ENCODE measurements at places on chromosomes 3 and 15. TPM values are rescaled to one million over a fixed set of nuclear protein-coding genes. Genes with fewer than 3 reads are reported as not detected.
A peak's percentile ranks its signal among the peaks of the same experiment; 100 is the strongest.

GRCh38 chr15:68314563-68314962 lies 37.0 kb downstream of the FEM1B start:
- no peak overlapping the region for H3K27ac ChIP-seq
- H3K4me3 ChIP-seq = no peak overlapping the region
- no peaks in the 10 kb centered on the region for H3K27me3 ChIP-seq
- DNase-seq = no peak
- H3K36me3 ChIP-seq = no peaks in the 10 kb centered on the region

DNA sequence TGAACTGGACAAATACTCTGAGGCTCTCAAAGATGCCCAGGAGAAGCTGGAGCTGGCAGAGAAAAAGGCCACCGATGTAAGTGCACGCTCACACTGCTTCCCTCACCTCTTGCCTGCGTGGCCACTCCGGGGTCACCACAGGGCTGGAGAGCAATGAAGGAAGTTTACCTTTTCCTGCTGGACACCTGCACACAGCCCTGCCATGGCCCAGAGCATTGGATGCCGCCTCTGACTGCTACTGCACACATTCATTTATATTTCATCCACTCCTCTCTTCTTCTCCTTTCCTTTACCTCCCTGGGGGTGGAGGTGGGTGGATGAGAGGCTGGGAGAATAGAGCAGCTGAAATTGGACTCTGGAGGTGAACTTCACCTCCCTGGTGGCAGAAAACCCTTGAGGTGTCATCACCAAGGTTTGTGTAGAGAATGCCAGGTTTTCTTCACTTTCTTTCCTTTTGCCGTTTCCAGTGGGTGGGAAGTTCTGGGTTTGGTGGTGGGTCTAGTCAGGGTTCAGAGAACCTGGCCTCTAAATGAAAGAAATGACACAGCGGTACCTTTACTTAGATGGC lies 1.6 kb downstream of the TPM1 start:
- H3K4me3 ChIP-seq = no peak overlapping the region
- H3K36me3 ChIP-seq = no peaks in the 10 kb centered on the region
- peaks cover 22% of the 10 kb centered on the region for H3K4me1 ChIP-seq
- no peak overlapping the region for H3K27ac ChIP-seq
- peaks cover 45% of the 10 kb centered on the region for H3K27me3 ChIP-seq

DNA sequence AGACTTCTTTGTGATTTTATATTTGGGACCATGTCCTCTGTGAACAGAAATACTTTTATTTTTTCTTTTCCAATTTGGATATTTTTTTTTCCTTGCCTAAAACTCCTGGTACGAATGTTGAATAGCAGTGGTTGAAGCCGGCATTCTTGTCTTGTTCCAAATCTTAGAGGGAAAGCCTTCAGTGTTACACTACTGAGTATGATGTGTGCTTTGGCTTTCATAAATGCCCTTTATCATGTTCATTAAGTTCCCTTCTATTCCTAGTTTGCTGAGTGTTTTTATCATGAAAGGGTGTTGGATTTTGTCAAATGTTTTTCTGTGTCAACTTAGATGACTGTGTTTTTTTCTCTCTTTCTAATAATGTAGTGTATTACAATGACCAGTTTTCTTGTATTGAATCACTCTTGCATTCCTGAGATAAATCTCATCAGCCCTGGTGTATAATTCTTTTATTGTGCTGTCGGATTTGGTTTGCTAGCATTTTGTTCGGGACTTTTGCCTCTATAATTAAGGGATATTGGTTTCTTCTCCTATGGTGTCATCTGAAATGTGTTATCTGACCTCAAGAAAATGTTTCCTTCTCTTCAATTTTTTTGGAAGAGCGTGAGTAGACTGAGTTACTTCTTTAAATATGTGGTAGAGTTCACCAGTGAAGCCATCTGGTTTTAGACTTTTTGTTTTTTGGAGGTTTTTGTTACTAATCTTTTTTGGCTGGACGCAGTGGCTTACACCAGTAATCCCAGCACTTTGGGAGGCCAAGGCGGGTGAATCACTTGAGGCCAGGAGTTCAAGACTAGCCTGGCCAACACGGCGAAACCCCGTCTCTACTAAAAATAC lies 33.3 kb downstream of the MAP1A start:
- H3K27ac ChIP-seq = no peak overlapping the region
- no peak for DNase-seq

Gene TNNC1
- 5.3 TPM for total RNA-seq

Gene RHOV
- total RNA-seq = not detected

DNA sequence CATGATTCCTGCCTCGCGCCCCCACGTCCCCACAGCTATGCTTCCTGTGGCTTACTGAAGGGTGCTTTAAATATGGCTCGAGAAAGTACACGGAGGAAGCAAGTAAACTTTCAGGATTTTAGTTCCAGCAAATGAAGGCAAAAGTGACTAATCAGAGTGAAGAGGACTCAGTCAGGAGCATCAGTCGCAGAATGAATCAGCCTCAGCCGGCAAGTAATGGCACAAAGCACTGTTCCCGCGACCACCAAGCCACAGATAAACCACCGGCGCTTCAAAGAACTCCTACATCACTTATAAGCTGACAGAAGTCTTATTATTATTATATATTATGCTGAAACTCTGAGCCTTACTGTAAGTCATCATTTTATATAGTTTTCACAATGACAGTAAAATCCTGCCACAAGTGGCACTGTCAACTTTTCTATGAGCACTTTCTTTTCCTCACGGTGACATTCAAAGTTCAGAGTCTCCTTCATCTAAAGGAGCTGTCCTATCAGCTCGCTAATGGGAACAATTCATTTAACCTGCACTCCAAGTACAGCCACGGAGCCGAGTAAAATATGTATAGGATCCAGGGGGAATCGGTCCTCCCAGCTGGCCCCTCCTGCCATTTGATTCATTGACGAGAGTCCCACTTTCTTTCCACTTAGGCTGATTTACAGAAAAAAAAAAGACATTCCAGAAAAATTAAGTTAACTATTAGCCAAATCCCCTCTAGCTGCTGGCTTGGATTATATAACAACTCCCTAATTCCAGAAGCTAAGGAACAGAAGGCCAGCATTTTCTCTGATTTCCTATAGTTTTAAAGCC lies 217.0 kb upstream of the ICE2 start:
- H3K4me3 ChIP-seq = peak overlapping the region; percentile 43
- H3K36me3 ChIP-seq = no peaks in the 10 kb centered on the region
- peak overlapping the region; percentile 37 for H3K27ac ChIP-seq
- H3K27me3 ChIP-seq = no peaks in the 10 kb centered on the region
- DNase-seq = peak; percentile 28
- peaks cover 67% of the 10 kb centered on the region for H3K4me1 ChIP-seq

GRCh38 chr3:120284747-120285507 lies at the start of gene GPR156:
Gene GPR156 (minus strand): TSS chr3:120285222. CDS start chr3:120244098, 41,124 bp downstream.
- H3K4me1 ChIP-seq = no peaks in the 10 kb centered on the region
- DNase-seq = no peak
- H3K27ac ChIP-seq = no peak within 1 kb of the TSS
- H3K36me3 ChIP-seq = no peaks in the 10 kb centered on the region
- H3K4me3 ChIP-seq = no peak within 1 kb of the TSS

DNA sequence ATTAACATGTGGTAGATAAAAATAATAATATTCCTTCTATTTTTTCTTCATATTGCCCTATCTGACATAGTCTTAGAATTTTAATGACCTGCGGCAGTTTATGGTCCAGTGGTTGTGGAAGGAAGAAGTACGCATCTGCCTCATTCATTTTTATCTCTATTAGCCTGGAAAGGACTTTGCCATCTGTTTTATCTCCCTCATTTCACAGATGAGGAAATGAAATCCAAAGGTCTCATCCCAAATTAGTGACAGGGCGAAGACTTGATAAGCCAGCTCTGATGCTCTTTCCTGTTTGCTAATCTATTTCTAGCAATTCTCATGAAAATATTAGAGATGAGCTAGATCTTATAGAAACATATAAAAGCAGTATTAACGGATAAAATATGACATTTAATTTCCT lies 113.3 kb downstream of the KLHL25 start:
- H3K4me1 ChIP-seq = no peaks in the 10 kb centered on the region
- H3K4me3 ChIP-seq = no peak overlapping the region
- no peaks in the 10 kb centered on the region for H3K27me3 ChIP-seq
- peaks cover 9% of the 10 kb centered on the region for H3K36me3 ChIP-seq
- H3K27ac ChIP-seq = no peak overlapping the region

Gene ROBO1
- not detected for total RNA-seq

GRCh38 chr3:187610981-187611511 lies 59.1 kb downstream of the SST start:
- H3K4me3 ChIP-seq = no peak overlapping the region
- no peaks in the 10 kb centered on the region for H3K4me1 ChIP-seq
- no peak for DNase-seq
- no peak overlapping the region for H3K27ac ChIP-seq

- no peak overlapping the region for H3K4me3 ChIP-seq
- DNase-seq = no peak
- H3K36me3 ChIP-seq = no peaks in the 10 kb centered on the region
- H3K27me3 ChIP-seq = no peaks in the 10 kb centered on the region
- no peaks in the 10 kb centered on the region for H3K4me1 ChIP-seq
Measured at GRCh38 chr15:66775127-66776105, 73.4 kb downstream of the SMAD6 start.

DNA sequence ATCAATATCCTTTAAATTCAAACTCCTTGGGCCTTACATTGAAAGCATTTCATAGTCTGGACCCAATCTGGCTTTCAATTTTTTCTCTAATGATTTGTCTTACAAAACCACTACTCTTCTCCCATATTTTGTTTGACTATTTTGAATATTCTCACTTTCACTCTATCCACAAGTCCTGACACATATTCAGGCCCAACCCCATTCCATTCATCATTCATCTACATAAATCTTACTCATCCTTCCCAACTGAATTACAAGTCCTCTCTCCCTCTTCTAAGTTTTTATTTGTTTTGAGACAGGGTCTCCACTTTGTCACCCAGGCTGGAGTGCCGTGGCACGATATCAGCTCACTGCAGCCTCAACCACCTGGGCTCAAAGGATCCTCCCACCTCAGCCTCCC lies 43.6 kb downstream of the TOP2B start:
- H3K4me3 ChIP-seq = no peak overlapping the region
- peaks cover 57% of the 10 kb centered on the region for H3K36me3 ChIP-seq
- no peaks in the 10 kb centered on the region for H3K27me3 ChIP-seq
- H3K4me1 ChIP-seq = no peaks in the 10 kb centered on the region

Gene PPP1R14D
- total RNA-seq = not detected

- H3K4me1 ChIP-seq = no peaks in the 10 kb centered on the region
- H3K27ac ChIP-seq = no peak overlapping the region
Measured at GRCh38 chr3:135093121-135093520, 298.1 kb downstream of the EPHB1 start.

- DNase-seq = no peak
- H3K27ac ChIP-seq = no peak overlapping the region
- H3K27me3 ChIP-seq = no peaks in the 10 kb centered on the region
- H3K36me3 ChIP-seq = no peaks in the 10 kb centered on the region
- no peaks in the 10 kb centered on the region for H3K4me1 ChIP-seq
Measured at GRCh38 chr3:124812291-124813265, 74.6 kb downstream of the ITGB5 start.

Gene CAMK1
- total RNA-seq = 2.1 TPM

Gene LTK
- total RNA-seq = 3.8 TPM

- H3K36me3 ChIP-seq = peaks cover 4% of the 10 kb centered on the region
- H3K4me3 ChIP-seq = no peak overlapping the region
- H3K27ac ChIP-seq = no peak overlapping the region
- H3K4me1 ChIP-seq = no peaks in the 10 kb centered on the region
Measured at GRCh38 chr15:28191832-28192231, 92.7 kb upstream of the OCA2 start.

Gene DOCK3
- 2.5 TPM for total RNA-seq

Gene ELP6
- total RNA-seq = 28.6 TPM

Gene CERS3
- total RNA-seq = 1.9 TPM

Gene IL16
- total RNA-seq = 392 TPM

DNA sequence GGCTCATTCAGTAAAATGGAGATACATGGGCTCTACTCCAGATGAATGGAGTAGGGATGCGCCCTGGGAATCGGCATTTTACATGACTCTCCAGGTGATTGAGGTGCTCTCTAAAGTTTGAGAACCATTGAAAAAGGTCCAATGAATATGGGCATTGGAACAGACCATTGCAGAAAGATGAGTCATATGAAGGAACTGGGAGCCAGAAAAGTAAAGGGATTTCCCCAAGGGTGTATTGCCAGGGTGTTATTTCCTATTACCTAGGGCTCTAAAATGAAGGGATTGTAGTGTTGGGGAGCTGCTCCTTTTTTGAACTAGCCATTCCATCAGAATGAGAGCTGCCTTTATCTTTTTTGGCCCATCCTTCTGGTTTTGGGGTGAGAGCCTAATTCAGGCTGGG lies 21.7 kb downstream of the CLDN11 start:
- no peaks in the 10 kb centered on the region for H3K36me3 ChIP-seq
- H3K27ac ChIP-seq = no peak overlapping the region
- no peak for DNase-seq
- no peaks in the 10 kb centered on the region for H3K4me1 ChIP-seq
- H3K4me3 ChIP-seq = no peak overlapping the region

Gene GOLGA8H
- not detected for total RNA-seq

Gene ZNF80
- 1.1 TPM for total RNA-seq

GRCh38 chr3:122383771-122384697 lies at the start of gene FAM162A:
Gene FAM162A (plus strand): TSS chr3:122384182. CDS start chr3:122384266, 84 bp downstream.
- H3K4me3 ChIP-seq = peak within 1 kb of the TSS; percentile 84
- peaks cover 31% of the 10 kb centered on the region for H3K4me1 ChIP-seq
- H3K36me3 ChIP-seq = no peaks in the 10 kb centered on the region
- DNase-seq = peak; percentile 93
- H3K27me3 ChIP-seq = no peaks in the 10 kb centered on the region

DNA sequence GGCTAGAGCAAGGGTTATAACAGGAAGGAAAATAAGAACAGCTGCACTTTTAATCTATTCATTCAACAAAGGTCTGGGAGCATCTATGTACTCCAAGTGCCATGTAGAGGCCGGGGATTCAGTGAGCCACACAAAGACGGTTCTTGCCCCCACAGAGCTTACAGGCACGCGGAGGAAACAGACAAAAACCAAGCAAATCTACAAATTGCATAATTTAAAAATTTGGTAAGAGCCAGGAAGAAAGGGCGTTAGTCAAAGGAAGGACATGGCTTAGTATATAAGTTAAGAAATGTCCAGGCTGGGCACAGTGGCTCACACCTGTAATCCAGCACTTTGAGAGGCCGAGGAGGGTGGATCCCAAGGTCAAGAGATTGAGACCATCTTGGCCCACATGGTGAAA lies 10.4 kb upstream of the GREM1 start:
- no peaks in the 10 kb centered on the region for H3K27me3 ChIP-seq
- no peak overlapping the region for H3K27ac ChIP-seq
- no peaks in the 10 kb centered on the region for H3K4me1 ChIP-seq
- DNase-seq = no peak

- H3K27me3 ChIP-seq = no peaks in the 10 kb centered on the region
- peaks cover 25% of the 10 kb centered on the region for H3K4me1 ChIP-seq
- peak; percentile 26 for DNase-seq
Measured at GRCh38 chr3:20080956-20081554, 40.8 kb downstream of the KAT2B start.

Gene CCK
- not detected for total RNA-seq

DNA sequence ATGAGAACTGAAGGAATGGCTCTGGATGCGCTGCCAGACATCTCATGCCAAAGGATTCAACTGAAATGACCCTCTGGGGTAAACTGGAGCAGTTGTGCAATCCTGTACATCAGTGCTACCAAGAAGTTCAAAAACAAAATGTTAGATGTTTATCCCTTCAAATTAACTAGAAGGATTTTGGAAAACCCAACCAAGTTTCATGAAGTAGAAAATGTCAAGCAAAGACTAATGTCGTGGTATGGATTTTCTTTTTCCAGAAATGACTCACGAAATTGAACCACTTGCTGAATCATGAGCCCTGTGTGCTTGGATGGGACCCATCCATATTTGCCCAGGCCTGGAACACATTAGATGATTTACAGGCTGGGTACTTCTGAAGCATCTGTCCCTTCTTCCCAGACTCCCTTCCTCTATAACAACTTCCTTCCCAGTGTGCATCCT lies 101.6 kb downstream of the LRTM1 start:
- no peaks in the 10 kb centered on the region for H3K36me3 ChIP-seq
- H3K4me3 ChIP-seq = no peak overlapping the region
- no peak for DNase-seq
